Ascending aorta (tissue), 2 donors: ENCODE measurements at places on chromosomes 7 and 10.

DNA sequence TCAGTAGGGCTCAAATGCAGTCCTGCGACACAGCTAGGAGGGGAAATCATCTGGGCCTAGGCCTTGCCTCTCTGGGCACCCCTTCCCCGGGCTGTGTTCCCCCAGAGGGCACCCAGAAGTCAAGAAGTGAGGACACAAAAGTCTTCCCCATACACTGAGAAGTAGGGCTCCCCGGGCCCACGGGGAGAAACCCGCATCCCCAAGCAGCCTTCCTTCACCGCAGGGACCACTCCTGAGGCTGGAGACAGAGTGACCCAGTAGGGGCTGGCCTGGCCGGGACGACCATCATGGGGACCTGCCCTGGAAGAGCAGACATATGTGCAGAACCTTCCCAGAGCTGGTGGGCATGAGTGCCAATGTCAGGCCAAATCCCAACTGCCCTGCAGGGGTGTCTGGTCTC lies 163.5 kb downstream of the GFRA1 start:
- DNase-seq: no peak

DNA sequence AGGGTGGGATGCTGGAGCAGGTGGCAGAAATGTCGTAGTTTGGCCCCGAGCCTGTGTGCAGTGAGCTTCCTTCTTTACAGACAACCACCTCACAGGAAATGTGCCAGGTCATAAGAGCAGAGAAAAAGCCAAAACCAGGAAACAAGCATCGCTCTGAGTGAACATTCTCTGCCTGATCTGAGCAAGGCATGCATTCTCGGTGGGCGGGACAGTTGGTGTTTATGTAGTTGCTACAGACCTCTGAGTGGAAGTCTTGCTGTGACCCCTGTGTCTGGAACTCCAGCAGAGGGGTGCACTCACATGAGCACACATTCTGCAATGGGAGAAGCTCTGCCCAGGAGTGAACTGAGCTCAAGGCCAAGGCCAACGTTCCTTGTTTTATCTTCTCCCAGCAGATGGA lies 230.1 kb downstream of the TCERG1L start:
- no peak for DNase-seq

DNA sequence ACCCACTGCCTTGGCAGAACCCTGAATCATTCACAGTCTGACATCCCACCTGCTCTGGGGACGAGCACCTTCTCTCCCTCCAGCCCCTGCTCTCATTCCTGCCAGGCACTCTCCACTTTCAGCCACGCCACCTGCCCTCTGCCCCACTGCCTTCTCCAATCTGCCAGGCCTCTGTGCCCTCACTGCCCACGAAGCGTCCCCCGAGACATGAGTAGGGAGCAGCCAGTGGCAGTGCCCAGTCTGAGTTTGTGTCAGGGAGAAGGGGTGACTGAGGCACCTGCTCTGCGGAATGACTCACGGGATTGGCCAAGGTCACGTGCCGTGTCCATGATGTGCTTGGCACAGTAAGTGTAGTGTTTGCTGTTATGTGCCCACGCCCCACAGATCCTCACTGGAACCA lies 215.2 kb upstream of the PPP2R2D start:
- DNase-seq: no peak

GRCh38 chr10:9297580-9297979 lies 1243.1 kb downstream of the GATA3 start:
- DNase-seq: no peak

GRCh38 chr7:107162475-107162874 lies 6.3 kb upstream of the HBP1 start:
- DNase-seq: no peak

DNA sequence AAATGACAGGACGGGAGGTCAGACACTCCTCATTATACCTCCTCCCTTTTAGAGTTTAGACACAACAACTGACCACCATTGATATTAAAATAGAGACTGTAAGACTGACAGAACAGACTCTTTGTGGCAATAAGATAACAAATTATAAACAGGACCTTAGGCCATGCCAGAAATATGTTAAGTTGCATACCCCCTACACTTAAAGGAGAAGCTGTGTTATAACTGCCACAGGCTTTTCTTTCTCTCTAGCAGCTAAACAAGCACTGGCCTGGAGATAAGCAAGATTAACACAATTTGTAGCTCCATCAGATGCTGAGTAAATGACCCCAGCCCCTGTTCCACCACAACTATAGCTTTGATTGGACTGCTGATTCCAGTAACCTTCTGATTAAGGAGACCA lies 10.5 kb upstream of the UNC5B start:
- peak; percentile 16 for DNase-seq

DNA sequence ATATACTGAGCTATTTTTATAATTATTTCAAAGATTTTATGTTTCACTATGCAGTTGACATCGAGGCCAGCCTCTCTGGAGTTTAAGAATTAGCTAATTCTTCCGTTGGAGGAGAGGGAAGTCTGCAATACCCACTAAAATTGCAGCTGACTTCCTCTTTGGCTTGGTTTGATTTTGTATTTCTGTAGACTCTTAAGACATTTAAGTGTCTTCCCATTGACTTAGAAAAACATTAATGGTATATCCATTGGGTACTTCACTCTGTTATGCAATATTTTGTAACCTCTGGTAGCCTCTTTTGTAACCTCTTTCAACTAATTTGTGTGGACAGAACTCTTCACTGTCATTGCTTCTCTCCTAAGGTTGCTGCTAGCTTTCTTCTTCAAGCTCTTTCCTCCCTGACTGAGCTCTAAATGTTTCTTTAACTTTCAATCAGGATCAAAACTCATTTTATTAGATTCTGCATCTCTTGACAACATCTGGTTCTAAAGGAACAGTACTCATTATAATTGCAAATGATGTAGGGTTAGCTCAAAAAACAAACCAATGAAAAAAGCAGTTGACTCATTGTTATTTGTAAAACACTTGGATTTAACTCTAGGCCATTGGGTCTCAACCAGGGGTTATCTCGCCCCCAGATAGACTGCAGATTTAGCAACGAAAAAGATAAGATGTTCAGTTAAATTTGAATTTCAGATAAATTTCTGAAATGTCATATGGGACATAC lies 1.7 kb upstream of the ANKRD22 start:
- DNase-seq: no peak

DNA sequence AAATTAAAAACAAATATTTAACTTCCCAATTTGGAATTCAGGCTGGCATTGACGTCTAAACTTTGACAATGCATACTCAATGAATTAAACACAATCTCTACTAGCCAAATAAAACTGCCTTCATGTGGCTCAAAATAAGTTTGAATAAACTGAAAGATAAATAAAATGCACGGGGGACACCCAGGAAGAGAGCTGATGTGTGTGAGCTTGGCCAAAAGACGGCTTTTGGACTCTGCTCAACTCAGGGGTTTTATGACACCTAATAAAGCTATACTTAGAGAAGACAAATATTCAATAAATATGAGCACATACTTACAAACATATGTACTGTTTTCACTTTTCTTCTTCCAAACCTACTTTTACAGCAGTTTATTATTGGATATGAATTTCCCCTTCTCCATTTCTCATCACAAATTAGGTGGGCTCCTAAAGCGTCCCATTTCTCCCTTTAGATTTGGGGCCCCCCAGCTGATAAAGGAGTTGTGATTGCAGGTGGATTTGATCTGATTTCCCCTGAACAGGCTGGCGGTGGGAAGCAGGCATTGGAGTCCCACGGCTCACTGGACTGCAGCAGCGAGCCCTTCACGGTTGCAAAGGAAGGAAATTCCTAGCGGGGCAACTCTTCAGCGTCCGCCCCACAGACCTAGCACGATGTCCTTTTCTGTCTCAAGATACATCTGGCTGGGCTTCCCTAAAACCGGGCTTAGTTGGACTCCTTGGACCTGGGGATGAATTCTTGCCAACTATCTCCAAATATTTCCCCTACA lies 79.6 kb downstream of the INSIG1 start:
- no peak for DNase-seq

- no peak for DNase-seq
These were observed 285.1 kb downstream of the CCSER2 start for GRCh38 chr10:84613336-84614021.

DNA sequence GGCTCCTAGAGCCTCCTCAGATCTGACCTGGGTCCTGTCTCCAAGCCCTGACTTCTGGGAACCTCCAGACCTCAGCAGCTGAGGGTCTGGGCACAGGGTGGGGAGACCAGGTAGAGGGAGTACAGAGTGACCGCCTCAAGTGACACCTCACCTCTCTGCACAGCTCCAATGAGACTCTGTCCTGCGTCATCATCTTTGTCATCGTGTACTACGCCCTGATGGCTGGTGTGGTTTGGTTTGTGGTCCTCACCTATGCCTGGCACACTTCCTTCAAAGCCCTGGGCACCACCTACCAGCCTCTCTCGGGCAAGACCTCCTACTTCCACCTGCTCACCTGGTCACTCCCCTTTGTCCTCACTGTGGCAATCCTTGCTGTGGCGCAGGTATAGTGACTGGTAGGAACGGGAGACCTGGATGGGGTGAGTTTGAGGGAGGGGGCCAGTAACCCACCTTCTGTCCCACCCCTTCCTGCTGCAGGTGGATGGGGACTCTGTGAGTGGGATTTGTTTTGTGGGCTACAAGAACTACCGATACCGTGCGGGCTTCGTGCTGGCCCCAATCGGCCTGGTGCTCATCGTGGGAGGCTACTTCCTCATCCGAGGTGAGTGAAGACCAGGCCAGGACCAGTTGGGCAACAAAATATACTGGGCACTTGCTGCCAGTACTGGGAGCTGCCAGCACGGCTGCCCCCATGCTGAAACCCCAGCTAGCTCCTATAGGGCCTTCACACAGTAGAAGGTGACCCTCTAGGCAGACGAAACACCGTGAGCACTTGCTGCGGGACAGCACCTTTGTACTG lies 17.8 kb downstream of the SMO start:
- no peak for DNase-seq

DNA sequence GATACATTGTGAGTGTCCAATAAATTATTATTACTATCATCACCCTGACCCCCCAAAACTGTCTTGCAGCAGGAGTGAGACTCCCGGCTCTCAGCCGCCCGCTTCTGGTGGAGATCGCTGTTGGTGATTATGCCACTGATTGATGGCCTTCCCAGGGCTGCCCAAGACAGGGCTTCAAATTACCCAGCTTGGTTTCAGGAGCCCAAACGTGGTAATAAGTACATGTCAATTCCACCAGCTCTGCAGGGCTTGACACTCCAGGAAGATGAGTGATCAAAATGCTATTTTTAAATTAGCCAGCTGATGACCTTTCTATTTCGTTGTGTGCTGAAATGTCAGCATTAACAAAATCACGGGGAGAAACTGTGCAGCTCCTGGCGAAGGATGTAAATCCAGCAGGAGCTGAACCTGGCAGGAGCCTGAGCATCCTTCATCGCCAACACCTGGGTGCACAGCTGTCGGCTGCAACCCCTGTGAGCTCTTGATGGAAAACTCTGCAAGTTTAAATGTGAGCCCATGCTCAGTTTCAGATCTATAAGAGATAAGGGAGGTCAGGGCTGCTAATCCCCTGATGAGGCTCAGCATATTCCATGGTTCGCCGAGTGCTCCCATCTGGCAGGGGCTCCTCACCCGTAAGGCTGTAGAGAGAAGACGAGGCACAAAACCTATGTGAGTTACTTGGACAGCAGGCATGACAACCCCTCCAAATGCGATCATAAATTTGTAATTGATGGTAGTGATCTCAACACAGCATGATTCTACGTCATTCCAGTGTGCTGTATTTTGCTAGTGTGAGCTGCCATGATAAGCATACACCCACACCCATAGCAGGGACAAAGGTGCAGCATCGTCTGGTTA lies 446.3 kb downstream of the TCERG1L start:
- no peak for DNase-seq

GRCh38 chr10:49139028-49139845 lies 5.4 kb upstream of the FAM170B start:
- DNase-seq: no peak

DNA sequence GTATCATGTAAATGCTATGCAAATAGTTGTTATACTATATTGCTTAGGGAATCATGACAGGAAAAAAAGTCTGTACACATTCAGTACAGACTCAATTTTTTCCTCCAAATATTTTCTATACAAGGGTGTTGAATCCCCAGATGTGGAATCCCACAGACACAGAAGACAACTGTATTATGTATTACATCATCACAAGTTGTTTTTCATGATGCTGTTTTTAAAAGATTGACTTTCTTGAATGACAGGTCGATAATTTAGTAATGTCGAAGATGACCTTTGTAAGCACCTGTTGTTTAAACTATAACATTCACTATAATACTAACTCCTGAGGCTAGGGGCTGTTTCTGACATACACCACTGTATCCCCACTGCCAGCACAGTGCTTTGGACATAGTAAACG lies 143.5 kb downstream of the MLLT10 start:
- DNase-seq: no peak

GRCh38 chr7:31101544-31101943 lies 49.4 kb downstream of the ADCYAP1R1 start:
- DNase-seq: no peak

GRCh38 chr10:108436096-108436495 lies 1271.6 kb upstream of the SORCS1 start:
- DNase-seq: no peak

DNA sequence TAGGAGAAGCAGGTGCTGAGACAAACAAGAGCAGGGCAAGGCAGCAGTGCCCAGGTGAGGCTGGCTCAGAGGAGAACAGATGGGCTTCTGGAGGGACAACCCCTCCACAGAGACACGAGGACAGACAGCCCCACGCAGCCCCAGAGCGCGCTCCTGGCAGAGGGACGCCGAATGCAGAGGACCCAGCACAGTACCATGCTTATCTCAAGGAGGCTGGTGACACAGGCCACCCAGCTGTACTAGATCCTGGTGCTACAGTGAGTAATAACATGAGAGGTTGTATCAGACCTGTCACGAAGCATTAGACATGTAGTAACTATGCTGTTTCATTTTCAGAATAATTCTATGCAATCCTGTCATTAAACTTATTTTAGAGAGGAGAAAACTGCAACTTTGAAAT lies 60.4 kb upstream of the NCAPG2 start:
- no peak for DNase-seq
